Stimulated activated CD4-positive, alpha-beta T cell treated with anti-CD3 and anti-CD28 coated beads, Interleukin-15, amount 100 ng/mL, for 48 hours (primary cell): ENCODE measurements at places on chromosomes 5 and 9.

DNA sequence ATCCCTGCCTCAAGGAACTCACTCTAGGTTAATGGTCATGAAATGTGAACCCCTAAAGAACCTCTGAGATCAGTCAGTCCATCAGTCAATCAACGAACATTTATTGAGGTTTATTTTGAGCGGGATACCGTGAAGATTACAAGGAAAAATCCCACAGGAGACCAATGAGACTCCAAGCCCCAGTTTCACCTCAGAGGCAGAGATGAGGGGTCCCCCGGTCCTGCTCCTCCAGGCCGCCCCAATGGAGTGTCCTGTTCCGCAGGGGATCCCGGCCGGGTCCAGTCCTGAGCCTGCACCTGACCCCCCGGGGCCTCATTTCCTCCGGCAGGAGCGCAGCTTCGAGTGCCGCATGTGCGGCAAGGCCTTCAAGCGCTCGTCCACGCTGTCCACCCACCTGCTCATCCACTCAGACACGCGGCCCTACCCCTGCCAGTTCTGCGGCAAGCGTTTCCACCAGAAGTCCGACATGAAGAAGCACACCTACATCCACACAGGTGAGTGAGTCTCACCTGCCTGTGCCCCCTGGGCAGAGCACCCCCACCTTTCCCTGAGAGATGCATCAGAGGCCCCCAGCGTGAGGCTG, 11.0 kb downstream of the GFI1B start:
- DNase-seq, result no peak

DNA sequence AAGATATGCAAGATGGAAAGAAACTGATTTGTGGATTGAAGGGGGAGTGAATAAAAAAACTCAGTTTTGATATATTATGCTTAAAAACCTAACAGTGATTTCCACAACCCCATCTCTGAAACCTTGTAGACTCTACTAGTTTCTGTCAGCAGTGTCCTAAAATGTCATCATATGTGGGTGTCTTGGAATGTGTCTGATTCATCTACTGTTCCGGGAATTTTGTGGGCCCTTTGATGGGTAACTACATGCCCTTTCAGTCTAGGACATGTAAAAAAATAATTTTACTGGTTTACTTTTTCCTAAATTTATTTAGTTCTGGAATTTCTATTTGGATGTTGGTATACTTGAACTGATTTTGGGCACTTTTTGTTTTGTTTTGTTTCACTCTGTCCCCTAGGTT, 118.9 kb upstream of the NMUR2 start:
- no peak for DNase-seq

DNA sequence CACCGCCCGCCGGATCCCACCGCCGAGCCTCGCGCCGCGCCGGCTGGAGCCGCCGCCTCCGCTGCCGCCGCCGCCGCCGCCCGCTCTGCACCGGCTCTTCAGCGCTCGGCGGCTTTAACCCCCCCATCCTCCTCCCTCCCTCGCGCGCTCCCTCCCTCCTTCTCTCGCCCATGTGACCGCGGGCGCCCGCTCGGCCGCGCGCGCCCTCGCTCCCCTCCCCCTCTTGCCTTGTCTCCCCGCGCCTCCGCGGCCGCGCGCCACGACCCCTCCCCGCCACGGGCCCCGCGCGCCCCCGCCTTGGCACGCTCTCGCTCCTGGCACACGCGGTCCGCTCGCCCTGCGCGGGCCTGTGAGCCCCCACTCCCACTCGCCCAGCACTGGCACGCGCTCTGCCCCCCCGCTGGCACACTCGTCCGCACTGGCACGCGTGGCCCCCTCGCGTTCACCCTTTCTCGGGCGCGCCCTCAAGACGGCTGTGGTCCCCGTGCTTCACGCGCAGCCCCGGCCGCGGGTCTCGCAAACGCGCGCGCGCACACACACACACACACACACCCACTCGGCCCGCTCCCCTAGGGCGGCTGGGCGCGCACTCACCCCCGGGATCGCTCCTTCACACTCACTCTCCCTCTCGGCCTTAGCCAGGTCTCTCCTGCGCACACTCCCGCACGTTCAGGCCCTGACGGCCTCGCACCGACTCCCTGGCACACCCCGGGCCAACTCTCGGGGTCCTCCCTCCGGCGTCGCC, at the start of gene CNTFR:
Gene CNTFR (minus strand): TSS at position 89 of the 745 bp plus-strand sequence. CDS start 20,743 bp downstream, outside the sequence.
- no peak for DNase-seq

DNA sequence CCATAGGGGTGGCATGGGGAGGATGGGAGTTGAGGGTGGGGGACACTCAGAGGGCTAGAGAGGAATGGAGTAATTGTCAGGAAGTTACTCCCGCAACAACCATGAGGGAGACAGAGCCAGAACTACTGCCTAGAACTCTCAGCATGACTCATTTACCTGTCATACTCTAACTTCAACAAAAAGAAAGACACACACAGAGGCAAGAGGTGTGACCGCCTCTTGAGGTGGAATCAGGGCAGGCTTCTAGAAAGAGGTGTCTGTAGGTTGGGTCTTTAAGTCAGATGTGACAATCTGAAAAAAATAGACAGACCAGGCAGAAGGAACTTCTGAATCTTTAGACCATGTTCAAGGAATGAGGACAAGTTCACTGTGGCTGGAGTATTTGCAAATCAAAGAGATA, 73.4 kb downstream of the GABBR2 start:
- no peak for DNase-seq

DNA sequence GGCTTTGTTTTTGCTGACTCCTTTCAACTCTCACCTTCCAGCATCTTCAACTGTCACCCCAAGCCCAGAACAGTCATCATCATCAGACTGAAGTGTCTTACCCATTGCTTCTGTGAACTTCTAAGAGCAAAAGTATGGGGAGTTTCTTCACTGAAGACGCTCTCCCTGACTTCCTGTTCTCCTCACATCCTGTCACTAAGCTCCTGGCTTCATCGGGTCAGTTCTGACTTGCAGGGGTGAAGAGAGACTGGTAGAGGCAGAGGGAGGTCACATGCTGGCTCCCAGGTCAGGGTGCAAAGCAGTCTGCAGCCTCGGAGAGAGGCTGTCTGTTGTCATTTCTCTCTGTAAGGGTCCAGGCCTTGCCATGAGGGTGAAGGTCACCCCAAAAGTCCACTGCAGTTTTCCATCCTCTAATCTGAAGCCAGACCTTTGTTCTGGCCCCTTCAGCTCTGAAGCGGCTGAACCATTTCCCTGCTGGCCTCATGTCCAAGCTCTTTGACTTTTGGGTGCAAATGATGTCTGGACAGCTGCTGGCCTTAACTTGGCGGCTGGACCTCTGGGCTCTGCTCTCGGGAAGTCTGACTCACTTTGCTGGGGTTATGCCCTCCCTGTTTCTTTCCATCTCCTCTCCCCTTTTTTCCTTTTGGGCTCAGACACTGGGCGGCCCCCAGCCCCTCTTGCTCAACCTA, 305.0 kb downstream of the RAB3C start:
- DNase-seq, result no peak

- no peak for DNase-seq
Measured at GRCh38 chr9:131598121-131598520, 52.8 kb downstream of the PRRT1B start.

DNA sequence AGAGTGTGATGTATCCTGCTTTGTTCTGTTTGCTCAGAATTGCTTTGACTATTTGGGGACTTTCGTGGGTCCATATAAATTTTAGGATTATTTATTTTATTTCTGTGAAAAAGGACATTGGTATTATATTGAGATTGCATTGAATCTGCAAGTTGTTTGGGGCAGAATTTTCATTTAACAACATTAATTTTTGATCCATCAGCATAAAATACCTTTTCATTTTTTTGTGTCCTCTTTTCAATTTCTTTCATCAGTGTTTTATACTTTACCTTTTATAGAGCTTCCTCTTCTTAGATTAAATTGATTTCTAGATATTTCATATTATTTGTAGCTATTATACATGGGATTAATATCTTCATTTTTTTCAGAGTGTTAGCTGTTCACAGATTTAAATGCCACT, 40.8 kb upstream of the FBXL7 start:
- DNase-seq, result no peak

- DNase-seq, result no peak
Measured at GRCh38 chr5:180486636-180487149, 7.5 kb upstream of the CNOT6 start.

GRCh38 chr5:121667292-121667691, 184.4 kb upstream of the FTMT start:
- DNase-seq, result no peak

DNA sequence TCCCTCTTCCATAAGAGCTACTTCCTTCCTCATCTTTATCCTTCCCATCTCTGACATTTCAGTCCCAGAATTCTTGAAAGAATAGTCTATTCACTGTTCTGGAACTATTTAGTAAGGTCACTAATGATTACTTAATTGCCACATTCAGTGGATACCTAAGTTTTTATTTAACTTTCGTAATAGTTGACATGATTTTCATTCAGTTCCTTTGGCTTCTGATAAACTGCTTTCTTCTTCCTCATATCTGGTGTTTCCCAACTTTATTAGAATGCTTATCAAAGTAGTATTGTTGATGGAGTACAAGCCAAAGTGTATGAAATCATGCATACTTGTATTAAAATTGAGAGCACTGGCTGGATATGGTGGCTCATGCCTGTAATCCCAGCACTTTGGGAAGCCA, 10.8 kb downstream of the UBE2D2 start:
- DNase-seq, result no peak

- DNase-seq, result no peak
Measured at GRCh38 chr9:125359011-125359410, 97.4 kb downstream of the GAPVD1 start.

GRCh38 chr9:110797611-110798010, 129.0 kb downstream of the MUSK start:
- DNase-seq, result no peak

- no peak for DNase-seq
Measured at GRCh38 chr9:98821831-98822230, 14.4 kb downstream of the GALNT12 start.

DNA sequence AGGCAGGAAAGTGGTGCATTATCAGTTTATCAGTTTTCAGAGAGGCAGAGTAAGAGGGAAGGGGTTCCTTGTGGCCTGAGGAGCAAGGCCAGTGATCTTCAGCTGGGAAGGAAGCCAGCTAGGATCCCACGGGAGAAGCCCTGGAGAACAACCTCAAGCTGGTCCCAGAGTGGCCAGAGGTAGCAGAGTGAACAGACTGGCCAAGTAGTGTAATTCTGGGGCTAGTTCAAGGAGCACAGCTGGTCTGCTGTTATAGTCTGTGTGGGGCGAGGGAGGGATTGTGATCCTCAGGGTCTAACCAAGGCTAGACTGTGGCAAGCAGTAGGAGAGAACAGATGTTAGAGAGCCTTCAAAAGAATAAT, 164.6 kb downstream of the CARTPT start:
- DNase-seq, result no peak

GRCh38 chr9:97504381-97505216, 3.1 kb downstream of the TMOD1 start:
- no peak for DNase-seq

GRCh38 chr5:83255268-83255667, 177.9 kb downstream of the XRCC4 start:
- no peak for DNase-seq

GRCh38 chr9:136004219-136004618, 43.0 kb upstream of the UBAC1 start:
- DNase-seq, result no peak

DNA sequence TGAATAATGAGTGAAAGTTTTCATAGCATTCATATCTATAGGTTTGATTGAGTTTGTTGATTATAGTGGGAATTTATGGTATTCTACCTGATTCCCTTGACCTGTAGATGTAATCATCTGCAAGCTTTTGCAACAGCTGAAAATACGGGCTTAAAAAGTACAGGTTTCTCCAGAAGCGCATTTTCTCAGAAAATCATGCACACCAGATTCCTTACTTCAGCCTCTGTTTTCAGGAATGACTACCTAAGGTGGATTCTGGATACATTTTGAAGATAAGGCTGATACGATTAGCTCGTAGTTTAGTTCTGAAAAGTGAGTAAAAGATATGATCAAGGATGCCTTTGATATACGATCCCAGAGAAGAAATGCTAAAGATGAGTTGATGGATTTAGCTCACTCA, 694.8 kb upstream of the CDH10 start:
- no peak for DNase-seq

- no peak for DNase-seq
Measured at GRCh38 chr9:89305868-89306267, 5.1 kb upstream of the CKS2 start.
